ENCODE measurements at places on chromosomes 4 and X.

DNA sequence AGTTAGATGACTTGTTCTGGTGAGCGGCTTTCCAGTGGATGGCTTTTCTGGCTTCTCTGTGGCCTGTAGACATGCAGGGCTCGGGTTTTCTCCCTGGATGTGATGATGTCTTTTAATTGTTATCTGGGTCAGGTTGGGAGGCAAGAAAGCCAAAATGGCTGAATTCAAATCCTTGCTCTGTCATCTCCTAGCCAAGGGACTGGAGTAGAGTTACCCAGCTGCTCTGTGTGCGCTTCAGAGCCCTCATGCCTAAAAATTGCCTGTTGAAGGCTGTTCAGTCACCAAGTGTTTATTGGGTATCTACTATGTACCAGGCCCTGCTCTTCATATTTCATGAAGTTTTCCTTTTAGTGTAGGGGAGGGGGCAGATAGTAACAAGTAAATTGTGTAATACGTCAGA is 7.3 kb downstream of the DCUN1D4 start:
- DNase-seq: no peak

- no peak for DNase-seq
Measured at GRCh38 chrX:23908219-23909004, 606 bp downstream of the CXorf58 start.

- DNase-seq: no peak
Measured at GRCh38 chr4:112509243-112510141, 6.5 kb downstream of the NEUROG2 start.

- no peak for DNase-seq
Measured at GRCh38 chr4:24971192-24971591, 58.4 kb upstream of the CCDC149 start.

DNA sequence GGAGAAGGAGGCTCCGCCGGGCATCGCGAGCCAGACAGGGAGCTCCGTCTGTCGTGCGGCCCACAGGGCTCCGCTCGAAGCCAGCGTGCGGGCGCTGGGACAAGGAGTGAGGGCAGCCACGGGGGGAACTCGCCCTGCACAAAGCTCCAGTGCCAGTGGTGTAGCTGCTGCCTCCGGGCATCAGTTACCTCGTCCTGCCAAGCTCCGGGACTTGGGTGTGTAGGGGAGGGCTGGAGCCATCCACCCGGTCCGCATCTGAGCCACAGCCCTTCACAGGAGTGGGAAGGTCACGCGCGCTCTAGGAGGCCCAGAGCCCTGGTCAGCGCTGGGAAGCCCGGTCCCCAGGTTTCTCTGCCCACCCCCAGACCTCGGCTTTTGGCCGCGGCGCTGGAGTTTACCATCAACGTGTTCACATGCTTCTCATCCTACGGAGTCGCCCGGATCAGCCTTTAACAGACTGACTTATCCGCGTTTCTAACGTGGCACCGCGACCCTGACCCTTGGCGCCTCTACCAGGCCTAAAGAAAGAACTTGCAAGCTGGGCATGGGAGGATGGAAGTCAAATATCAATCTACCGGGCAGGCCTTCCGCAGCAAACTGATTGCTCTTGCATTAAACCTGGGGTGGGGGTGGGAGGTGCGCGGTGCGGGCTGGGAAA is 8.4 kb upstream of the PRDM8 start:
- no peak for DNase-seq

GRCh38 chr4:186807808-186808629 is 84.4 kb upstream of the FAT1 start:
- DNase-seq: no peak

- DNase-seq: no peak
Measured at GRCh38 chr4:14028862-14029261, 401.3 kb upstream of the BOD1L1 start.

DNA sequence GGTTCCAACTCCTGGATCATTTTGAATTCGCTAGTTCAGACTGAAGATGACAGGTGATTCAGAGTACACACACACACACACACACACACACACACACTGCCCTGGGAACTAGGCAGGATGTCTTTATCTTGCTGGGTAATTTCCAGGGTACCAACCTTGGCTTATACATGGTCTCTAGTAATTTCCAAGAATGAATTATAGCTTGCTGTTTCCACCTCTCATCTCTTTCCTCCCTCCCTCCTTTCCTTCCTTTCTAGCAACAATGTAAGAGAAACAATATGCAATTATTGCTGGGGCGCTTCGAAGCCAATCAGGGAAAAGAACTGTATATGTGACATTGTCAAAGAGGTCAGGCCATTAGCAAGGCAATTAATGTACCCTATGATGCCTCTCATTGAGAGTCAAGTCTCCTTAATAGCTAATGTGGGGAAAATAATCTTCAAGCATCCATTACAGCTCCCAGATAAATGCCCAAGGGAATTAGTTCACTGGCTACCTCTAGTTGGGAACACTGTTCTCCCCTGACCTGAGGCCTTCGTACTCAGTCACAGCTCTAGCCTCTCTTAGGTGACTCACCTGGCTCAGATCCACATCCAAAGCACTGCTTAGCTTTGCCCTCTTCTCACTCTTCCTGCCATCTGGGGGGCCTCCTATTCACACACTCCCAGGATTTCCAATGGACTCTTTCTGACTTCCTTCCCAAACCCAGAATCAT is 311.5 kb downstream of the PPP1R2C start:
- DNase-seq: no peak

- no peak for DNase-seq
Measured at GRCh38 chr4:92045718-92046117, 258.0 kb upstream of the GRID2 start.

- no peak for DNase-seq
Measured at GRCh38 chr4:77776182-77777134, 42.7 kb downstream of the CNOT6L start.

GRCh38 chrX:101195442-101196173 is 24.0 kb upstream of the DRP2 start:
- no peak for DNase-seq

DNA sequence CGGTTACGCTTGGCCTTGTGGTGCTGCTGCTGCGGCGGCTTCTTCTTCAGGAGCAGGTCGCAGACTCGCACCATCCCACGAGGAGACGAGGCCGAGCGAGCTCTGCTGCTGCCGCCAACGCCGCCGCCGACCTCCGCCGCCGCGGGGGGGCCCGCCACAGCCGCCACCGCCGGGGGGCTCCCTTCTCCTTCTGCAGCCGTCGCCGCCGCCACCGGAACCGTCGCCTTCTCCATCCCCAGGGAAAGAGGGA is 237 bp downstream of the ANKRD17 start:
- DNase-seq: peak; percentile 10

DNA sequence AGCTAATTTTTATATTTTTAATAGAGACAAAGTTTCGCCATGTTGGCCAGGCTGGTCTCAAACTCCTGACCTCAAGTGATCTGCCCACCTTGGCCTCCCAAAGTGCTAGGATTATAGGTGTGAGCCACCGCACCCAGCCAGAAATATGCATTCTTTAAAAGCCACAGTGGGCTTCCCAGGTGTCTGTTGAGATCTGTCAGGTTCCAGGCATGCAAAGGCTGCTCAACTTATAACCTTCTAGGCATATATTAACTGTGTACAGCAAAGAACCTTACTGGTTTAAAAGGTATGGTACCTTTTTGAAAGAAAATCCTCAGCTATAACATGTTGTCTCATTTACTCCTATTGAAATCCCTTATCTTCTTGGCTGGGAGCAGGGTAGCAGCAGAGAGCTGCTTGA is 42.5 kb downstream of the JADE3 start:
- DNase-seq: no peak

GRCh38 chrX:69136546-69137331 is 28.5 kb downstream of the PJA1 start:
- no peak for DNase-seq

- DNase-seq: no peak
Measured at GRCh38 chr4:13541720-13542576, 2.4 kb downstream of the NKX3-2 start.

DNA sequence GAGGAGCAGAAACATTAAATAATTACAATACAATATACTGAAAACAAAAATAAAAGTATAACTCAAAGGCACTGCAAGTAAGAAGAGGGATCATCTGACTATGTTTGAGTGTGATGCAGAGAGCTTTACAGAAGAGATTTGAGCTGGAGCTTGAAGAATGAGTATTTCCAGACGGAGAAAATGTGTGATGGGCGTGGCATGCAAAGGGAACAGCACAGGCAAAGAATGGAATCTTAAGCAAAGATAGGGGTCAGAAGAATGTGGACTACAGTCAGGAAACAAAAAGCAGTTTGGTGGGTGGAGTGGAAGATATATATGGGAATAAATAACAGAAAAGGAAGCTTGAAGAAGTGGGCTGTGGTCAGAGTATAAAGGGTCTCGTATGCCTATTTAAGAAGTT is 45.5 kb downstream of the OPHN1 start:
- no peak for DNase-seq

- DNase-seq: no peak
Measured at GRCh38 chr4:73991742-73992000, 3.7 kb upstream of the PPBP start.

DNA sequence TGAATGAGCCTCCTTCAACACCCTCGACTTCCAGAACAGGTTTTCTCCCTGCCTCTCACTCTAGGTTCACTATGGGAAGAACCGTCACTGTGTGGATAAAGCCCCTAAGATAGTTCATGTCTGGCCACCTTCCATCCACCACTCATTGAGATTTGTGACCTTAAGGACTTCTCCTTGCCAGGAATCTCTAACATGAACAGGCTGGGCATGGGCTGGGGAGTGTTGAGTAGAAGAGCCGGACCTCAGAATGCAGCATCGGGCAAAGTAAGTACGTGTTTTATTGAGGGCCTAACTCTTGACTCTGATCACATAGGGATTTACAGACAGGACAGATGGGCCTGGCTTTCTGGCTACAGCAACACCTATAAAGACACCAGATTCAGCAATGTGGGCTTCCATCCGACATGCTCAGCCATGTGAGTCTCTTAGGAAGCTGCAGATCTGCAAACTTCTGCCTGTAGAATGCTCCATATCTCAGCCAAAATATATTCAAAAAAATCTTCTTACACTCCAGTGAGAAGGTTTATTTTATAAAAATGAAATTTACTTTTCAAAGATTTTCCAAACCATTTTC is 26.4 kb upstream of the TRIM60 start:
- no peak for DNase-seq

DNA sequence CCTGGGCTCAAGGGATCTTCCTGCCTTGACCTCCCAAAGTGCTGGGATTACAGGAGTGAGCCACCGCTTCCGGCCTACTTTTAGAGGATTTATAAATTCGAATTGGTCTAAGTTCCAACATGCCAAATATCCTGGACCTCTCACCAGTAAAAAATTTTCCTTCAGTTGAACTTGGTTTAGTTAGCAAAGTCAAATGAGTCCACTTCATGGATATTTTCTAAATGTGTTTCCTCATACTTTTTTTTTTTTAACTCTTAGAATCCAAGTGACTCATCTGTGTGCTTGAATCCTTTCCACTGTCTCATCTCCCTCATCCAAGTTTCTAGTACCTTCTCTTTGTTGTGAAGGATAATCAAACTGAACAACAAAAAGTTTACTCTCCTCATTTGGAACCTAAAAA is 49.7 kb downstream of the RBM47 start:
- no peak for DNase-seq

GRCh38 chrX:49043987-49044281 is 777 bp upstream of the TFE3 start:
- DNase-seq: no peak

DNA sequence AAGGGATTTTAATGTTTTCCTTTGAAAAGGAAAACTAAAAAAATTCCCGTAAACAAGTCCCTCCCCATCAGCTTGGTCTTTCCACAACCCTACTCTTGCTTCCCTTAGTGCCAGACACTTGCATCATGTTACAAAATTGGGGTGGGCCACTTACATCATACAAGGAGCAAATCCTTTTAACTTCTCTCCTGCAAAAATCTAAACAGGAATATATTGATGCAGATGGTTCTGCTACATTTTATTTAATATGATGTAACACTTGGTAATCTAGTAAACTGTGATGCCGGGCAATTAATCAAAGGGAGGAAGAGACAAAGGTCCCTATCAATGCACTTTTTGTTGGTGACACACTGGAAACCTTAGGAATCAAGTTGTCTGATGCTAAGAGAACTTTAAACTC is 125.3 kb downstream of the UBE2K start:
- DNase-seq: no peak

GRCh38 chrX:73524906-73525305 is 38.1 kb upstream of the CHIC1 start:
- no peak for DNase-seq

DNA sequence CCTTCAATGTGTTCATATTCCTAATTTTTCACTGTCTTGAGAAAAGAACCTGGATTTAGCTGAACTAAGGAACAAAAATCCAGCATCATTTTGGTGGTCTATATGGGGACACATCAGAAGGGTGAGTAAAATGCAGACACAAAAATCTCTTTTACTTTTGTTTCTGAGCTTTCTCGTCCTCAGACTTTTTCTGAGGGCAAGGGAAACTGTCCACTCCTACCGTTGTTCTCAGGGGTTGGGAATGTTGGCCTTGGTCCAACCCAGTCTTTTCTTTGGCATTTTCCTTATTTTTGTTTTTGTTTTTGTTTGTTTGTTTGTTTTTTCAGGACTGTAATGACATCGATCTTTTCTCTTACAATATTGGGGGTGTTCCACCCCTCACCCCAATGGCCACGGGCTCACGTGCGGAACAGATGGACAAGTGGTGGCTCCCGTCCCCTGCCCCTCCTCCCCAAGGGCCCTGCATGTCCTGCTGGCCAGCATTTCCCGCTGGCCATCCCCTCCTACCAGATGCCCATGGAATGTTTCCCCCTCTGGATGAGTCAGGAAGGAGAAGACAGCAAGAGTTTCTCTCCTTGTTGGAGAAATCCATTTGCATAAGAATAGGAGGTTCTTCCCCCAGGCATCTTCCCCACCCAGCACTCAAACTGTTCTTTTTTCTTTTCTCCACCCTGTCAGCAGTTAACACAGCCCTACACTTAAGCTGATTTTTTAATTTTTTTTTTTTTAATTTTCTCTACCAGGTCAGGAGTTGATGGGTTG is 305.4 kb upstream of the NDST4 start:
- no peak for DNase-seq

GRCh38 chr4:147370881-147371280 is 110.0 kb upstream of the EDNRA start:
- no peak for DNase-seq

- no peak for DNase-seq
Measured at GRCh38 chrX:70255452-70255851, 4.6 kb downstream of the P2RY4 start.

DNA sequence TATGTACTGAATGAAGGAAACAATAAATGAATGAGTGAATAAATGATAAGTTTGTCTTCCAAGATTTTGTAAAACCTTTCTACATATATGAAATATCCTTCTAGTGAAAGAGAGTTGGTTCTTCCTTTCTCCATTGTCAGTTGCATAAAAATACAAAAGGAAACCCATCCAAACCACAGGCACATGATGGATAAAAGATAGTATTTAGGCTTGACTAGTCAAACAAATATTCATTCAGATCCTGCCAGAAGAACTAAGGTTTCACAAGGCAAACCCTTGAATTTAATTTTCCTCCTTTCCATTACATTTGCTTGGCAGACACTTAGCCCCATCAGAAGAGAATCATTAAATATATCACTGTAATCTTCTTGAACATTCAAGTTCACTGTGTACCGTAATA is 208.4 kb downstream of the COL25A1 start:
- DNase-seq: no peak

DNA sequence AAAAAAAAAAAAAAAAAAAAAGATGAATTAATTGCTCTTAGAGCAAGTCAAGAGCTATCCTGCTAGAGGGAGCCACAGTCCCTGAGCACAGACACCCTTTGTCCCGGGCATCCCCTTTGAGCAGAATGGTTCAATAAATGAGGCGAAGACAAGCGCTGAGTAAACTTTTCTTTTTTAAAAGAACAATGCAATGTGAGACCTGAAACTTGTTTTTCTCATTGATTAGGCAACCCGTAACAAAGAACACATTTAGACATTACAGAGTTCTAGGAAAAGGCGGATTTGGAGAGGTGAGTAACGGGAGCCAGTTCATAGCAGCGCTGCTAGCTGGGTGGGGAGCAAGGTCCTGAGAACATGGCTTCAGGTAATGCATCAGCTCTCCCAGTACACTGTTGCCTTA is 46.1 kb downstream of the GRK4 start:
- DNase-seq: no peak

Data from stimulated activated CD4-positive, alpha-beta T cell treated with anti-CD3 and anti-CD28 coated beads, Interleukin-1b, Interleukin-23, amount 100 ng/mL, for 1 hour (primary cell).